ENCODE measurements at places on chromosomes 4 and X. TPM values are rescaled to one million over a fixed set of nuclear protein-coding genes. Genes with fewer than 3 reads are reported as not detected.

XAGE1A gene
- not detected for total RNA-seq

RAB9B gene
- total RNA-seq, result 38.0 TPM

FGG gene
- total RNA-seq, result not detected

VAMP7 gene
- total RNA-seq, result 19.5 TPM

- no peak for DNase-seq
Measured at GRCh38 chr4:25386926-25387325, 9.9 kb downstream of the ANAPC4 start.

GRCh38 chr4:175127314-175127713, 209.2 kb downstream of the ADAM29 start:
- DNase-seq, result no peak

- DNase-seq, result no peak
Measured at GRCh38 chr4:41217020-41217333, 2.6 kb upstream of the APBB2 start.

GRCh38 chr4:144580430-144580829, 65.5 kb upstream of the HHIP start:
- no peak for DNase-seq

- DNase-seq, result no peak
Measured at GRCh38 chr4:121706595-121707021, 9.8 kb upstream of the ANXA5 start.

Data from cardiac septum (tissue), 1 donor.